ENCODE measurements at places on chromosomes 7 and 10.

- no peak for DNase-seq
Observed at GRCh38 chr10:9605231-9605630, 1412.4 kb upstream of the CELF2 start.

GRCh38 chr10:81957976-81958375 is 83.0 kb downstream of the NRG3 start:
- no peak for DNase-seq

DNA sequence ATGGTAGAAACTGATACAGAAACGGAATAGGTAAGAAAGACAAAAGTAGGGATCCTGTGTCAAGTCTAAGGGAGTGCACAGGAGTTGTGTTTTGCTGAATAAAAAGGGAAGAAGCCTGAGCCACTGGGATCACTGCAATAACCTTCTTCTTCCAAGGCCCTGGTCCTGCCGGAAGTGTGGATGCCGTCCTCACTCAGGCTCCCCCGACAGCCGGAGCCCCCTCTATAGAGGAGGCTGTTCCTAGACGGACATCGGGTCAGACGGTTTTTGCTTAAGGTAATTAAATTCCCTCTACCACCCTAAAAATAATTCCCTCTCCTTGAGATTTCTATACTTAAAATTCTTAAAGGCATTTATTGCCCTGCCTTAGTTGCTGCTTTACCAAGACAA is 566.9 kb downstream of the PTPRN2 start:
- DNase-seq: no peak

DNA sequence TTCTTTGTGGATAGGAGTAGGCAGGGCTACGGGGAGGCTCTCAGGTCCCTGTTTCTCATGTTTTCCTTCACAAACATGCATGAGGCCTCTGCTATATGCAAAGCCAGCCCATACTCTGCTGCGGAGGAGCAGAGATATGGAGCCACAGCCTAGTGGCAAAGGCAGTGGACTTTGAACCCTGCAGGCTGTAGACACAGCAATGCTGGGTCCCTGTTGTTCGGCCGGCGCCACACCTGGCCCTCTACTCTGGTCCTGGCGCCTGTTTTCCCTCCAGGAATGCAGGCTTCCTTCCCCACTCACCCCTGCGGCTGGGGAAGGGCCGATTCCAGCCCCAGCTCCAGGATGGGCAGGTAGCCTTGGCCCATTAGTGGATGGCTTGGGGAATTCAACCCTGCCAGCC is 11.5 kb downstream of the CLRN3 start:
- DNase-seq: no peak
